Fibroblast of lung (primary cell): ENCODE measurements at places on chromosomes 16 and 17. TPM values are rescaled to one million over a fixed set of nuclear protein-coding genes. Genes with fewer than 3 reads are reported as not detected.

Gene COX6A2
- not detected in 2 replicates for total RNA-seq

Gene KCNG4
- not detected in 2 replicates for total RNA-seq

Gene ESRP2
- under 0.01 and 0.17 TPM in 2 replicates for total RNA-seq

Gene TP53TG3
- total RNA-seq = 0.17 TPM in 1 of 2 replicates, not detected in the other

Gene TEX14
- under 0.01 TPM in 2 replicates for total RNA-seq

Gene CCL7
- total RNA-seq = 0.33 and 0.51 TPM in 2 replicates

Gene FBXW10B
- total RNA-seq = 0.26 and 0.50 TPM in 2 replicates

Gene OR3A3
- not detected in 2 replicates for total RNA-seq

Gene TTLL6
- under 0.01 and 0.17 TPM in 2 replicates for total RNA-seq

Gene CEP20
- 56.2 and 60.9 TPM in 2 replicates for total RNA-seq

Gene PDIA2
- total RNA-seq = 0.33 TPM in 1 of 2 replicates, not detected in the other

DNA sequence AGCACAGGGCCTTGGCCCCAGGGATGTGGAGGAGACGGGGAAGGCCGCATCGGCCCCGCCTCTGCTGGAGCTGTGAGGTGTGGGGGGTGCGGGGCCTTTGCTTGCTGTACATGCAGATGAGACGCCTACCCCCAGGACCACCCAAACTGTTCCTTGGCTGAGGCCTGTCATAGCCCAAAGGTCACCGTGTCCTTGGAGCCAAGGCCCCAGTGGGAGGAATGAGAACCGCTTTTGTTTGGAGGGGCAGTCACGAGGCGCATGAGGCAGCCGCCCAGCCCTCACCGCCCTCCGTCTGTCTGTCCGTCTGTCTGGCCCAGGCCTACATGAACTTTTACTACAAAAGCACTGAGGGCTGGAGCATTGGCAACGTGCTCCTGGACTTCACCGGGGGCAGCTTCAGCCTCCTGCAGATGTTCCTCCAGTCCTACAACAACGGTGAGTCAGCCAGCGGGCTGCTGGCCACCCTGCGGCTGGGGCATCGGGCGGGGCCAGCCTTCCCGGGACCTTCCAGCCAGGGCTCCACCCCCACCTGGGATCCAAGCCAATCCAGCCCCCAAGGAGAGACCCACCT, 8.8 kb downstream of the TAX1BP3 start:
- DNase-seq = peak; percentile 94
- H3K27me3 ChIP-seq = no peaks in the 10 kb centered on the region
- H3K36me3 ChIP-seq = peaks cover 34% of the 10 kb centered on the region
- H3K4me3 ChIP-seq = no peak overlapping the region
- H3K4me1 ChIP-seq = peaks cover 13% of the 10 kb centered on the region
- H3K27ac ChIP-seq = peak overlapping the region; percentile 72

- no peaks in the 10 kb centered on the region for H3K36me3 ChIP-seq
- no peak overlapping the region for H3K4me3 ChIP-seq
- H3K4me1 ChIP-seq = peaks cover 2% of the 10 kb centered on the region
These were observed 5.6 kb downstream of the GLG1 start for GRCh38 chr16:74601126-74601871.

DNA sequence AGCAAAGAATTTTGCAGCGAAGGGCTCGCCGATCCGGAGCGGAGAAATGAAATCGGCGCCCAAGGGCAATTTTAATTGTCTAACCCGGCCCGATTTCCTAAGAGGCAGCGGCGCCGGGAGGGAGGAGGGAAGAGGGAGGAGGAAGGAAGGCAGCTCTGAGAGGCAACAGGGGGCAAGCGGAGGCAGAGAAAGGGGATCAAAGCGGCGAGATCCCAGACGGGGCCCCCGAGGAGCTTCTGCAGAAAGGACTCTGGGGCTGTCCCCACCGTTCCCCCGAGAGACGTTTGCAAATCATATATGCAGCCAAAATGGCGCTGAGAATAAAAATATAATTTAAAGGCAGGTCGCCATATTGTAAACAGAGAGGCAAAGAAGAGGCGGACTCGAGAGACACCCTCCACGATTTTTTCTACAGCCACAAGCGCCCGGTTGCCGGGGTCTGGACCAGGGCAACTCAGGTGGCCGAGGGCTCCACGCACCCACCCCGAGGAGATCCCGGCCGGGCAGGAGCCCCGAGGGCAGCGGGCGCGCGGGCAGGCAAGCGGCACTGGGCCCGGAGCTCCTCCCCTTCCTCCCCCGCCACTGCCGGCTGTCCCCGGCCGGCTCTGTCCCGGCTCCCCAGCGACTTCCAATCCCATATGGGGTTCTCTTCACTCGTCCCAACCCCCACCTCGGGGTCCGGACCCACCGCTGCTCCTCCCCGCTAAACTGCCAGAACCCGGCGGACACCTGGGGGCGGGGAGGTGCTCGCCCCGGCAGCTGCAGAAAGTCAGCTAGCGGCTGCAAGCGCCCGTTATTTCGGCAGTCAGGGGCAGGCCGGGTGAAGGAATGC, 1.9 kb downstream of the PHF12 start:
- peaks cover 11% of the 10 kb centered on the region for H3K4me1 ChIP-seq
- H3K27ac ChIP-seq = peak overlapping the region; percentile 76
- H3K27me3 ChIP-seq = no peaks in the 10 kb centered on the region
- H3K36me3 ChIP-seq = no peaks in the 10 kb centered on the region

DNA sequence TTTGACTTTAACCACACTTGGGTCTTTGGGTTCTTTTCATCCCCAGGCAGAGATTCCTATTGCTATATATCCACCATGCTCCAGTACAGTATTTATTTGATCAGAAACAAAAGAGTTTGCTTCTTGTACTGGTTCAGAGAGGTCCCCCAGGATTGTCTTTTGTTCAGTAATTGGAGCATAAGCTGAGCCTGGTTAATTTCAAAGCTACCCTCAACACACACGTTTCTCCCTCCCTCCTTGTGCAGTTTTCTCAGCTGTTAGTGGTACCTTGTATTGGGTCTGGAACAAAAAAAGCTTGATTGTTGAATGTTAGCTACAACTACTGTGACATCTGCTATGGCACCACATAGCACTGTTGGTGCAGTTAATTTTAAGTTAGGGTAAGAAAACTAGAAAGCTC, 50.0 kb downstream of the NUP93 start:
- no peaks in the 10 kb centered on the region for H3K4me1 ChIP-seq
- DNase-seq = no peak
- no peak overlapping the region for H3K4me3 ChIP-seq
- H3K27ac ChIP-seq = no peak overlapping the region
- H3K36me3 ChIP-seq = no peaks in the 10 kb centered on the region
- H3K27me3 ChIP-seq = no peaks in the 10 kb centered on the region

- no peaks in the 10 kb centered on the region for H3K4me1 ChIP-seq
- H3K27ac ChIP-seq = no peak overlapping the region
- H3K27me3 ChIP-seq = no peaks in the 10 kb centered on the region
- peak; percentile 92 for DNase-seq
These were observed 1144.4 kb upstream of the GOT2 start for GRCh38 chr16:59878479-59878878.

- no peak overlapping the region for H3K27ac ChIP-seq
- H3K36me3 ChIP-seq = peaks cover 4% of the 10 kb centered on the region
- no peaks in the 10 kb centered on the region for H3K4me1 ChIP-seq
- DNase-seq = no peak
These were observed 32.1 kb upstream of the SLC38A8 start for GRCh38 chr16:84074721-84075120.

DNA sequence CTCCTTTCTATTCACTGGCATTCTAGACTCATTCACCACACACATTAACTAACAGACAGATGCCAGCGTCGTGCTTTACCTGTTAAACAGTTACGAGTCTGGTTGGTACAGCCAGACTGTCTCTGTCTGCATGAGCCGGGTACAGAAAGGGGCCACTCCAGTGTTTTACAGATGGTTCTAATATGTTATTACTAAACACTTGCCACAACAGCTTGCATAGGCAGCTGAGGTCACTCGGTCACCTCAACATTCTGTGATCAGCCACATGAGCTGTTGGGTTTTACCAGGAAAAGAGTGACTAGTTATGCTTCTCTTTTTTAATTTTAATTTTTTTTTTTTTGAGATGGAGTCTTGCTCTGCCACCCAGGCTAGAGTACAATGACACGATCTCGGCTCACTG, 25.2 kb downstream of the CD300A start:
- H3K27me3 ChIP-seq = no peaks in the 10 kb centered on the region
- no peak overlapping the region for H3K27ac ChIP-seq
- no peak overlapping the region for H3K4me3 ChIP-seq
- H3K36me3 ChIP-seq = no peaks in the 10 kb centered on the region
- H3K4me1 ChIP-seq = no peaks in the 10 kb centered on the region
- DNase-seq = no peak

GRCh38 chr17:11986179-11986941, 10.9 kb downstream of the ZNF18 start:
- H3K27me3 ChIP-seq = no peaks in the 10 kb centered on the region
- H3K4me1 ChIP-seq = no peaks in the 10 kb centered on the region
- DNase-seq = no peak
- peaks cover 5% of the 10 kb centered on the region for H3K36me3 ChIP-seq

GRCh38 chr17:8631554-8631877, 991 bp upstream of the MYH10 start:
- no peaks in the 10 kb centered on the region for H3K36me3 ChIP-seq
- H3K27me3 ChIP-seq = no peaks in the 10 kb centered on the region
- DNase-seq = peak; percentile 26
- H3K27ac ChIP-seq = no peak overlapping the region
- H3K4me1 ChIP-seq = peaks cover 6% of the 10 kb centered on the region
- peak overlapping the region; percentile 96 for H3K4me3 ChIP-seq

- H3K27ac ChIP-seq = no peak overlapping the region
- no peaks in the 10 kb centered on the region for H3K36me3 ChIP-seq
- H3K27me3 ChIP-seq = no peaks in the 10 kb centered on the region
- H3K4me1 ChIP-seq = no peaks in the 10 kb centered on the region
These were observed 234.3 kb downstream of the IRX3 start for GRCh38 chr16:54052271-54052670.

DNA sequence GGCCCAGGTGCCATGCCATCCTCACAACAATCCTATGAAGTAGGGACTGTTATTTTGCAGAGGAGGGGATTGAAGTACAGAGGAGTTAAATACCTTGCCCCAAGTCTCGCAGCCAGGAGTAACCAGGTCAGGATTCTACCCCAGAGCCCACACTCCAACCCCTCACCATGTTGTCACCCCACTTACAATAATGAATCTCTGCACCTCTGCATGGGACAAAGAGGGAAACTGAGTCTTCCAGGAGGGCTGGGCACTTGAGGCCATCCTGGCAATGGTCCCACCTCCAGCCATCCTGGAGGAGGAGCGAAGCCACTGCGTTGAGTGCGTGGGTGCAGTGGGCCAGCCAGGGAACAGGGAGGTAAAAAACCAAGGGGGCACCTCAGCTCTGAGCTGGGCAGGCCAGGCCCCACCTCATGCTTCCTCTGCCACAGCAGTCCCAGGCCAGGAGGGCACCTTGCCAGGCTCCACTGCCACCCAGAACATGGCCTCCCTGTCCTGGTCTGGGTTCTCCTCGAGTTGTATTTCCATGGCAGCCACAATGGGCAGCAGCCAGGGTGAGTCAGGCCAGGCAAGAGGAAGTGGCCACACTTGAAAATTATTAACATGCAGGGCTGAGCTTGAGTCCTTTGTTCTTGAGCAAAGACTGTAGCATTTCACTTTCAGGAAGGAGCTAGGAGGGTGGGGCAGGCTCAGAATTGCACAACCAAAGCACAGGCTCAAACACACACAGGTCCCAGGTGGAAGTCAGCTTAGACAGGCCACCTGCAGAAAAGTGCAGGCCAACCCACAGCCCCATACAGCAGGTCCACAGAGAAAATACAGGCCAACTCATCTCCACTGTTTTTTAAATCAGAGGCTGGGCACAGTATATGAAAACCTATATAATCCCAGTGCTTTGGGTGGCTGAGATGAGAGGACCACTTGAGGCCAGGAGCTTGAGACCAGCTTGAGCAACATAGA, 52.1 kb downstream of the CUEDC1 start:
- peak overlapping the region; percentile 65 for H3K27ac ChIP-seq
- H3K4me1 ChIP-seq = peaks cover 38% of the 10 kb centered on the region
- H3K36me3 ChIP-seq = no peaks in the 10 kb centered on the region
- DNase-seq = peak; percentile 90
- no peak overlapping the region for H3K4me3 ChIP-seq

- H3K4me3 ChIP-seq = no peak overlapping the region
- DNase-seq = no peak
These were observed 2.0 kb downstream of the MRM3 start for GRCh38 chr17:784143-784542.

- H3K36me3 ChIP-seq = peaks cover 9% of the 10 kb centered on the region
- H3K27me3 ChIP-seq = no peaks in the 10 kb centered on the region
- H3K4me3 ChIP-seq = peak overlapping the region; percentile 43
- DNase-seq = peak; percentile 17
- H3K27ac ChIP-seq = peak overlapping the region; percentile 17
These were observed 601 bp upstream of the RFWD3 start for GRCh38 chr16:74667255-74667700.

- no peak overlapping the region for H3K4me3 ChIP-seq
- no peak overlapping the region for H3K27ac ChIP-seq
- H3K4me1 ChIP-seq = no peaks in the 10 kb centered on the region
- no peak for DNase-seq
- H3K27me3 ChIP-seq = no peaks in the 10 kb centered on the region
These were observed 32.4 kb downstream of the COTL1 start for GRCh38 chr16:84585467-84585866.

DNA sequence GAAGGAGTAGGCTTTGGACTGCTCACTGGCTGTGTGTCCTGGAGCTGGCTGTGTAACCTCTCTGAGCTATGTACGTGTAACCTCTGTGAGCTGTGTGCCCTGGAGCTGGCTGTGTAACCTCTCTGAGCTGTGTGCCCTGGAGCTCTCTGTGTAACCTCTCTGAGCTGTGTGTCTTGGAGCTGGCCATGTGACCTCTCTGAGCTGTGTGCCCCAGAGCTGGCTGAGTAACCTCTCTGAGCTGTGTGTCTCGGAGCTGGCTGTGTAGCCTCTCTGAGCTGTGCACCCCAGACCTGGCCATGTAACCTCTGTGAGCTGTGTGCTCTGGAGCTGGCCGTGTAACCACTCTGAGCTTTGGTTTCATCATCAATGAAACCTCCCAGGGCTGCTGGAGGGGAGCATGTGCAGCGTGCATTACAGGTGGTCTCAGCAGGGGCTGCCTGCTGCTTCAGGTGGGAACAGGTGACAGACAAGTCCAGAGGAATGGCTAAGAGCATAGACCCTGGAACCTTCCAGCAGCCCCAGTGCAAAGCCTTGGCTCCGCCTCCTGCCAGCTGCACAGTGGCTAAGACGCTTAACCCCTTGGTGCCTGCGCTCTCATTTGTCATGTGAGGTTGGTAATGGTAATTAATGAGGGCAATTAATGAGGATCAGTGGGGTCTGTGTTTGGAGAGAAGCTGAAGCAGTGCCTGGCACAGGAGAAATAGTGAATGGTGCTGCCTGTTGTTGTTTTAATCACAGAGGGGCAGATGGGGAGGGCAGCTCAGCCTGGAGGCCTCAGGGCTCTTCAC, 86.7 kb downstream of the KATNIP start:
- DNase-seq = no peak
- no peaks in the 10 kb centered on the region for H3K4me1 ChIP-seq
- H3K27ac ChIP-seq = no peak overlapping the region
- no peak overlapping the region for H3K4me3 ChIP-seq
- H3K27me3 ChIP-seq = no peaks in the 10 kb centered on the region
- H3K36me3 ChIP-seq = no peaks in the 10 kb centered on the region

DNA sequence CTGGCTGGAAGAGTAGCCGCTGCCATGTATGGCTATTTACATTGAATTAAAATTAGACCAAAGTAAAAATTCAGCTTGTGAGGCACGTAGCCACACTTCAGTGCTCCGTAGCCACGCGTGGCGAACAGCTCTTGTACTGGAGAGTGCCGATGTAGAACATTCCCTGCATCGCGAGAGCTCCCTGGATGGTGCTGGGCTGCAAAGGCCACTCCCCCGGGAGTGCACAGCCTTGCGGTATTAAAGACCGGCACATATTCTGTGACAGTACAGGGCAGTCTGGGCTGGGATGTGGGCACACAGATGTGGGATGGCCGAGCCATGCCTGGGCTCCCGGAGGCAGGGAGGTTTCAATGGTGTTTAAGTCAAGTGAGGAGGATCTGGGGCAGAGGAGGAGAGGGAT, 102.2 kb downstream of the CMIP start:
- peaks cover 12% of the 10 kb centered on the region for H3K4me1 ChIP-seq
- no peaks in the 10 kb centered on the region for H3K27me3 ChIP-seq
- no peaks in the 10 kb centered on the region for H3K36me3 ChIP-seq
- DNase-seq = no peak
- no peak overlapping the region for H3K4me3 ChIP-seq
